SK-N-SH (cell line): ENCODE measurements at places on chromosomes 1 and 21.

DNA sequence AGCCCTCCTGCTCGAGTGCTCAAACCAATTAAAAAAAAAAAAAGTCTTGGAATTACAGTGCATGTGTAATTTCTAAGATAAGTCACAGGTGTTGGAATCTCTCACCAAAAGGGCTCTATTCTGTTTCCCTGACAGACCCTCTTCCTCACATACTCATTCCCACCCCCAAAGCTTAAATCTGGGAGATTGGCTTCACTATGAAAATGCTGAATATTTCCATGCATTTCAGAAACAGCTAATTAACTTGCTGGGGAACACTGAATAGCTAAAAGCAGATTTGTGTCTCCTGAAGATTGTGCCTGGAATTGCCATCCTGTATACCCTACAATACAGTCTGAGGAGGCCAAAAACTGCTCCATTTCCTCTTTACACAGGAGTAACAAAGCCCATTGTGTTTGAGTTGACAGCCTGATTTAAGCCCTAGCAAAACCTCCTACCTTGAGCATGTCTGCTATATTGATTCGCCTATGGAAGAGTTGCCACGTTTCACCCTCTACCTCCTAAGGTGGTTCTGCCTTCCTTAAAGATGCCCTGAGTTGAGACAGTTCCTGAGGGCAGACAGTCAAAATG is 1.4 kb upstream of the PIK3R3 start:
- DNase-seq: no peak

DNA sequence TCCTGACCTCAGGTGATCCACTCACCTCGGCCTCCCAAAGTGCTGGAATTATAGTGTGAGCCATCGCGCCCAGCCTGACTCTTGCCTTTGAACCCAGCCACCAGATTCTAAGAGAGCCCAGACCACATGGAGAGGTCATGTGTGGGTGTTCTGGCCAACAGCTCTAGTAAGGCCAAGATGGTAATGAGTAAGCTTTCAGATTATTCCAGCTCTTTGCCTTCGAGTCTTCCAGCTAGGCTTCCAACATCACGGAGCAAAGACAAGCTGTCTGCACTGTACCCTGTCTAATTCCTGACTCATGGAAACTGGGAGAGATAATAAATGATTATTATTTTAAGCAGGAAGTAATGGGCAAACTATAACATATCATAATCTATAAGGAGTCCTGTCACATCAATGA is 14.8 kb upstream of the ZFP69B start:
- no peak for DNase-seq

- no peak for DNase-seq
Measured at GRCh38 chr1:152745289-152745704, 12.5 kb upstream of the KPRP start.

GRCh38 chr1:176144526-176144925 is 62.6 kb downstream of the COP1 start:
- DNase-seq: no peak

DNA sequence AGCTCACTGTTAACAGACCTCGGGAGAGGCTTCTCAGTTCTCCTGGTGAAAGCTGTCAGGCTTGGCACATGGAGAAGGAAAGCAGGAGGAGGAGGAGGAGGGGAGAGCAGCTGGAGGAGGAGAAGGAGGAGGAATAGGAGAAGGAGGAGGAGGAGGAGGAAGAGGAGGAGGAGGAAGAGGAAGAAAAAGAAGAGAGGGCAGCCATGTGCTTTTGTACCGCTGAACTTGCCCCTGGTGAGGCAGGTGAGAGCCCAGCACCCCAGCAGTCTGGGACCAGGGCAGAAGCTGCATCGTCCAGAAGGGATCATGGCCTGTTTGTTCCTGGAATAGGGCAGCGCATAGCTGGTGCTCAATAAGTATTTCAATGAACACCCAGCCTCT is 21.3 kb upstream of the GRHL3 start:
- DNase-seq: no peak
